Esophagus mucosa (tissue), 1 donor: ENCODE measurements at places on chromosomes 7 and 10.
A peak's percentile ranks its signal among the peaks of the same experiment; 100 is the strongest.

- peak; percentile 48 for ATAC-seq
Measured at GRCh38 chr7:76191783-76192240, 9.9 kb upstream of the SRRM3 start.

- no peak for ATAC-seq
Measured at GRCh38 chr7:143418681-143419458, 10.2 kb upstream of the EPHA1 start.

- no peak for ATAC-seq
Measured at GRCh38 chr7:107387573-107388219, 82.2 kb upstream of the GPR22 start.

DNA sequence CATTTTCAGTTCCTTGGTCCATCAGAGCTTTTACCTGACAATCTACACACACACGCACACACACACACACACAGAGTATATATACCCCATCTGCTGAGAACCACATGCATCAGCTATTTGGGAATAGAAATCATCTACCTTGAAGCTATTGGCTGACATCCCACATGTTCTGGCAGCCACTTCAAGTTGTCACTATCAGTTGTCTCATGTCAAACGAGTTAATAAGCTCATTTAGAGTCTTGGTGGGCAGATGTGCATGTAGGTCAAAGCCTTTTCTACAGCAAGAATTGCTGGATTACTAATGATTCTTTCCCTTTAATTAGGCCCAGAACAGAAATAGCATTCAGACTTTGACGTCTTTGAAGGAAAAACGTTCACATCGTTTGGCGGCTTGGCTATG is 36.8 kb downstream of the COL28A1 start:
- ATAC-seq, result no peak

DNA sequence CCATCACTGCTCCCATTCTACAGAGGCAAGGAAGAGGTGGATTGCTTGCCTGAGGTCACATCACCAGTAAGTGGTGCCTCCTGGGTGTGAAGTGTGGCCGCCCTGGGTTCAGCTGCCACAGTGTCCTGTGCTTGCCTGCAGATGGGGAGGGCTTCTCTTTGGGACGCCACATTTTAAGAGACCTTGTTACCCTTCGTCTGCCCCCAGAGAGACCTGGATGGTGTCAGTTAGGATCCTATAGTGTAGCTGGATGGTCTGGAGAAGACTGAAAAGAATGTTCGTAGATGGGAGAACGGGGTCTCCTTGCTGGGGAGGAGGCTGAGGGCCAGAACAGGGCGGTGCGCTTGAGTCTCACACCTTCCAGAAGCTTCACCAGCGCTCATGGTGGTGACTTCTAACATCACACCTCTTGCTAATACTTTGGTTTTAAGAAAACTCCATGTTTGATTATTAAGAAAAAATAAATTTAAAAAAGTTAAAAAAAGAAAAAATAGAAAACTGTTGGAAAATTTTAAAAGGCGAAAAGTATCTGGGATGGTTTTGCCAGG is 2.3 kb downstream of the DOCK1 start:
- ATAC-seq, result no peak

- ATAC-seq, result no peak
Measured at GRCh38 chr10:103711351-103711994, 143.9 kb downstream of the SH3PXD2A start.

DNA sequence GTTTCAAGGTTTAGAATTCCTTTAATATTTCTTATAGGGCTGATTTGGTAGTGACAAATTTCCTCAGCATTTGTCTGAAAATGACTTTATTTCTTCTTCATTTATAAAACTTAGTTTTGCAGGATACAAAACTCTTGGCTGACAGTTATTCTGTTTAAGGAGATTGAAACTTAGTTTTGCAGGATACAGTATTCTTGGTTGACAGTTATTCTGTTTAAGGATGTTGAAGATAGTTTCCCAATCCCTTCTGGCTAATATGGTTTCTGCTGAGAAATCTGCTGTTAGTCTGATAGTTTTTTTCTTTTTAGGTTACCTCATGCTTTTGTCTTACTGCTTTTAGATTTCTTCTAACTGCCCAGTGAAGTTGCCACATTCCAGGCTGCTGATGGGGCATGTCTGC is 186.8 kb downstream of the ITGB1 start:
- ATAC-seq, result no peak

DNA sequence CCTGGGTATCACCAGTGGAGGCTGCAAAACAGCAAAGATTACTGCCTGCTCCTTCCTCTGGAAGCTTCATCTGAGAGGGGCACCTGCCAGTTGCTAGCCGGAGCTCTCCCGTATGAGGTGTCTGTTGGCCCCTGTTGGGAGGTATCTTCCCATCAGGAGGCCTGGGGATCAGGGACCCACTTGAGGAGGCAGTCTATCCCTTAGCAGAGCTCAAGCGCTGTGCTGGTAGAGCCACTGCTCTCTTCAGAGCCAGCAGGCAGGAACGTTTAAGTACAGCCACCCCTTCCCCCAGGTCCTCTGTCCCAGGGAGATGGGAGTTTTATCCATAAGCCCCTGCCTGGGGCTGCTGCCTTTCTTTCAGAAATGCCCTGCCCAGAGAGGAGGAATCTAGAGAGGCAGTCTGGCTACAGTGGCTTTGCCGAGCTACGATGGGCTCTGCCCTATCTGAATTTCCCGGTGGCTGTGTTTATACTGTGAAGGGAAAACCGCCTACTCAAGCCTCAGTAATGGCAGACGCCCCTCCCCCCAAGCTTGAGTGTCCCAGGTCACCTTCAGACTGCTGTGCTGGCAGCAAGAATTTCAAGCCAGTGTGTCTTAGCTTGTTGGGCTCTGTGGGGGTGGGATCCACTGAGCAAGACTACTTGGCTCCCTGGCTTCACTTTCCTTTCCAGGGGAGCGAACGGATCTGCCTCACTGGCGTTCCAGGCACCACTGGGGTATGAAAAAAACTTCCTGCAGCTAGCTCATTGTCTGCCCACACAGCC is 19.6 kb downstream of the SEMA3E start:
- no peak for ATAC-seq

DNA sequence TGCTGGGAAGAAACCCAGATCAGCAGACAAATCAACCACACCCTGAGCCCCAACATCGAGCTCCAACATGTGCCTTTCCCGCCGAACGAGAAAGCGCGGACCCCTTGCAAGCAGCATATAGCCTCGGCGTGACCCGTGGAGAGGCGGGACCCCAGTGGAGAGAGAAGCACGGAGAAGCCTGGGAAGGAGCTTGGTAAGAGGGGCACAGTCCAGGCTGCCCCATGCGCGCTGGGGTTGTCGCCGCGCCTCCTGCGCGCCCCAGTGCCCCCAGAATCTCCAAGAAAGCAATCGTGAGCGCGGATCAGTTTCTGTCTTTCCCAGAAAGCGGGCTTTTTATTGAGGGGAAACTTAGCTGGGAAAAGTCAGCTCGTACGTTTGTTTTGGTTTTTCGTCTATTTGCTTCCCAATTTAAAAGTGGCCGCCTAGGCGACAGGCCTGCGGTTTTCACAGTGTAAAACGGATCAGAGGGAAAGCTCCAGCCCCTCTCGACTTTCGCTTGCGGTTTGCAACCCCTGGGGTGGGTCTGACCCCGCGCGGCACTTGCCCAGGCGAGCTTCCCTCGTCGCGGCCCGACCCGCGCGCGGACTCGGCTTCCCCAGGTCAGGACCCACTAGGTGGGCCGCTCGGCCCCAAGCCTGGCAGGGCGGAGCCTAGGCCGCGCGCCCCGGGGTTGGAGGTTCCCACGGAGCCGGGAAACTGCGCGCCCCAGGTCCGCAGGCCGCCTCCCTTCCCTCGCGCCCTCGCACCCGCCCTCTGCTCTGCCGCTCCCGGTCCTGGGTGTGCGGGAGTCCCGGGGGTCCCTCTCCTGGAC is 31.1 kb downstream of the SKIDA1 start:
- ATAC-seq, result peak; percentile 26

DNA sequence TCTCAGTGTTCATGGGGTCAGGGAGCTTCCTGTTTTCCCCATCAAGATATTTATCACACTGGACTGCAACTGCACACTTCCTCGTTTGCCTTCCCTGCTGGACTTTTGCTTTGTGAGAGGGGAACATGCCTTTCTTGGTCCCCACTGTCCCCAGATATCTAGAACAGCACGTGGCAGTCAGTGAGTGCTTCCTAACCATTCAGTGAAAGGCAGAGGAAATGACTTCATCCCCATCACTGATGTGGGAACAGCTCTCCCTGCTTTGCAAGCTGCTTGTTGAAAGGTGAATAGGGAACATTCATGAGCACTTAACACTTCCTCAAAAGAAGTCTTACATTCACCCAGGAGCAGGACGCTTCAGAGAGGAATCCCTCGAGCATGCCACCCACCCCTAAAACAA is 135.4 kb downstream of the MYOF start:
- no peak for ATAC-seq

DNA sequence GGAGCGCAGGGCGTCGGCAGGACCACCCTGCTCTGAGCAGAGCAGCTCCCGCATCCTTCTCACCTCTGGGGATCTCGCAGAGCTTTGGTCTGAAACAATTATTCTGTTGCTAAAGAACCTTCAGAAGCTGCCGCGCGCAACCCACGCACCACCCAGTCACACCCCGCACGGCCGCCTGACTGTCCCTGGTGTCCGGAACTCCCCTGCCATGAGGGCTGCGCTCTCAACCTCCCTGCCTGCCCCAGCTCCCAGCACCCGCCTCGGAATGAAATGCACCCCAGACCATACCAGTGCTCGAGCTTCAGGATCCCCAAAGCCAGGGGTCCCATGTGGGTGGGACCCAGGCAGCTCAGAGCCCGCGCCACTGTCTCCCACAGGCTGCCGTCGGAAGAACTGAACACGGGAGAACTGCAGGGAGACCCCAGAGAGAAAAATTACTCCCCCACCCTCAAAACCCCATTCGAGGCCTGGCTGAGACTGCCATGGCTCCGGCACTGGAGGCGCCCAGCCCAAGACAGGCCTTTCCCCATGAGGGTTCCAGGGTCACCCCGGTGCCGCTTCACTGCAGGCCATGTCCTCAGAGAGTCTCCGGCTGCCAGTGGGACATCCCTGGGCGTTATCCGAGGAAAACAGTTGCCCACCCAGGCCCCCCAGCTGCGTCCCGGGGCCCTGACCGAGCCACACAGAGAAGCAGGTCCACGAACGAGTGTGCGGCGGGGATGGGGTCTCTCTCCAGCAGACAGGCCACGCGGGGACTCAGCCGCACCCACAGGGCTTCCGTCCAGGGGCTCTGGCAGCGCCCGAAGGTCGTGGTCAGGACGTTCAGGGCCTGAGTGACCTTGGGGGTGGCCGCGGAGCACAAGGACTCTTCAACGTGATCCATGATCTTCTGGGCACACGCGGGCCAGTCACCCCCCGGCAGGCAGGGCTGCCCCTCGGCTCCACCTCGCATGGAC is 12.1 kb downstream of the BRAT1 start:
- no peak for ATAC-seq

DNA sequence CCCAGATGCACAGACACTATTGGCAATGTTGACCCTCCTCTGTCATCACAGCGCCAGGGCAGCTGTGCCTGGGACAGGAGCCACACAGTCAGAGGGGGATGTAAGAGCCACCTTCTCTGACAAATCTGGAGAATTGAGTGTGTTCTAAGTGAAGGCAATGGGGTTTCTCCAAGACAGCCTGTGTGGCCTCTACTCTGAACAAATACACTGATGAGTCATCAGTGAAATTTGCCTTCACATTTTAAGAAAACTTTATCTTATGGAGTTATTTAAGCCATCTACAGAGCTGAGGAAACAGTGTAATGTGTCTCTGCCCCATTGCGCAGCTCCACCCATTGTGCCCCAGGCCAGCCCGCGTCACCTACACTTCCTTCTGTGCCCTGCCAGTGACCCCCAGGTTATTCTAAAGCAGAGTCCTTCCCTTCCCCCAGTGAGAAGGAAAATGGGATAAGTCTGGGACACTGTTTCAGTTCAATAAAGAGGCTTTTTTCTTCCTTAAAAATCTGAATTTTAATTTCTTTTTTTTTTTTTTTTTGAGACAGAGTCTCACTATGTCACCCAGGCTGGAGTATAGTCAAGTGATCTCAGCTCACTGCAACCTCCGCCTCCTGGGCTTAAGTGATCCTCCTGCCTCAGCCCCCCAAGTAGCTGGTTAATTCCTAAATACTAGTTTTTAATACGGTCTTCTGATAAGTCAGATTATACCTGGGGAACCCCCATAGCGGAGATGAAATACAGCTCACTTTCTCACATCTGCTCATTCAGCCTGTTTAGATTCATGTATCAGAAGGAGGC is 21.8 kb downstream of the AKR1E2 start:
- ATAC-seq, result peak; percentile 83

- no peak for ATAC-seq
Measured at GRCh38 chr7:68143345-68143744, 1146.7 kb downstream of the TYW1 start.

- ATAC-seq, result no peak
Measured at GRCh38 chr7:28766359-28766758, 191.8 kb downstream of the TRIL start.

DNA sequence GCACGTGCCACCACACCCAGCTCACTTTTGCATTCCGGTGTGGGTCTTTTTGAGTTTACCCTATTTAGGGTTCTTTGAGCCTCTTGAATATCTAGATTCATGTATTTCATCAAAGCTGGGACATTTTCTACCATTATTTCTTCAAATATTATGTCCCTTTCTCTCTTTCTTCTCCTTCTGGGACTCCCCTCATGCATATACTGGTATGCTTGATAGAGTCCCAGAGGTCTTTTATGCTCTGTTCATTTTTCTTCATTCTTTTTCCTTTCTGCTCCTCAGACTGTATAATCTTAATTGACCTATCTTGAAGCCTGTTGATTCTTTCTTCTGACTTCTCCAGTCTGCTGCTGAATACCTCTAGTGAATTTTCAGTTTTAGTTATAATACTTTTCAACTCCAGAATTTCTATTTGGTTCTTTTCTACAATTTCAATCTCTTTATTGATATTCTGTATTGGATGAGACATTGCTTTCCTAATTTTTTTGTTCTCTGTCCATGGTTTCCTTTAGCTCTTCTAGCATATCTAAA is 9.1 kb upstream of the WAC start:
- ATAC-seq, result no peak

- ATAC-seq, result no peak
Measured at GRCh38 chr10:74890460-74890859, 64.1 kb downstream of the KAT6B start.

DNA sequence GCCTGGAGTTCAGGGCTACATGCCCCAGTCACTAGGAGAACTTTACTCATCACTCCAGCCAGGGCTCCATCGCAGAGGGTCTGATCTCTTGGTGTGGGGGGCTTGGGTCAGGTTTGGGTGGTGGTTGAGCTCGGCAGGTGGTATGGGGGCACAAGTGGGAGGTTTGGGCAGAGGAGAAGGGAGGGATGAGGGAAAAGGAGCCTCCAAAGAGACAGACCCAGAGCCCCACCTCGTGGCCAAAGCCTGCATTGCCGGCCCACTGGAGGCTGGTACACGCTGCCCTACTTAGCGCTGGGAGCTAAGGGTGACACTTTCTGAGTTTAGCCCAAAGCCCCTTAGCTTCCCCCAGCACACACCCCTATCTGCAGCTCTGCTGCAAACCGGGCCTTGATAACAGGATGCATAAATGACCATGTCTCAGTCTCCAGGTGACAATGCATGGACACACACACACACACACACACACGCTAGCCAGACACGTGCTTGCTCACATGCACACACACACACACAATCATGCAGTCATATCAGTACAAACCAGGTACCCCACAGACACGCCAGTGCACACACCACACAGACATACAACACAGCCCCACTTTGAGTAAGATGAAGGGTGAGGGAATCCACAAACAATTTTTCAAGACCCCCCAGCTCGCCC is 14.7 kb downstream of the LZTS2 start:
- ATAC-seq, result peak; percentile 65

- ATAC-seq, result no peak
Measured at GRCh38 chr7:22853674-22854157, 31.1 kb upstream of the TOMM7 start.
